ENCODE measurements at places on chromosomes 16 and 17.

GRCh38 chr17:40499551-40500189 lies 1.8 kb downstream of the TNS4 start:
- peaks cover 4% of the 10 kb centered on the region for H3K27me3 ChIP-seq
- H3K4me1 ChIP-seq = no peaks in the 10 kb centered on the region
- H3K27ac ChIP-seq = no peak overlapping the region
- H3K36me3 ChIP-seq = peaks cover 2% of the 10 kb centered on the region

GRCh38 chr17:61404663-61404912 lies 4.9 kb downstream of the TBX2 start:
- no peak for DNase-seq
- no peak overlapping the region for H3K27ac ChIP-seq
- H3K4me1 ChIP-seq = peaks cover 20% of the 10 kb centered on the region
- H3K4me3 ChIP-seq = no peak overlapping the region
- no peaks in the 10 kb centered on the region for H3K36me3 ChIP-seq
- peaks cover 76% of the 10 kb centered on the region for H3K27me3 ChIP-seq

DNA sequence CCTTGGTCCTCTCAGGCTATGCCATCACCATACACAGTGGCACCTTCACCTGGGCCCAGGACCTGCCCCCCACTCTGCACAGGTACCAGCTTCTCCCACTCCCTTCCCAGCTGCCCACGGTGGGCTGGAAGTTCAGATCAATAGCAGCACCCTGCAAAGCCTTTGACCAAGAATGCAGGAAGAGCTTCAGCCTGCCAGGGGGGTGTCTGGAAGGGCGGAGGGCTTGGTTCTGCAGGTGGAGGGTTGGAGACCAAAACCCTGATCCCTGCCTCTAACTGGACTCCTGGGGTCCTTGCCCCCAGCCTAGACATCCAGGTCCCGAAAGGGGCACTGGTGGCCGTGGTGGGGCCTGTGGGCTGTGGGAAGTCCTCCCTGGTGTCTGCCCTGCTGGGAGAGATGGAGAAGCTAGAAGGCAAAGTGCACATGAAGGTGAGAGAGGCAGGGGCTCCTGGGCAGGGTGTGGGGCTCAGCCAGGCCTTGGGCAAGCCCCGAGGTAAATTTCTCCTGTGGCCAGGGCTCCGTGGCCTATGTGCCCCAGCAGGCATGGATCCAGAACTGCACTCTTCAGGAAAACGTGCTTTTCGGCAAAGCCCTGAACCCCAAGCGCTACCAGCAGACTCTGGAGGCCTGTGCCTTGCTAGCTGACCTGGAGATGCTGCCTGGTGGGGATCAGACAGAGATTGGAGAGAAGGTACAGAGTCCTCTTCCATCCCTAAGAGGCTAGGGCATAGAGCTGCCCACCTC lies 34.3 kb downstream of the ABCC3 start:
- no peak overlapping the region for H3K27ac ChIP-seq
- H3K4me3 ChIP-seq = no peak overlapping the region
- DNase-seq = no peak
- H3K36me3 ChIP-seq = no peaks in the 10 kb centered on the region
- H3K27me3 ChIP-seq = peaks cover 5% of the 10 kb centered on the region
- no peaks in the 10 kb centered on the region for H3K4me1 ChIP-seq

- H3K27me3 ChIP-seq = peaks cover 13% of the 10 kb centered on the region
- H3K4me3 ChIP-seq = no peak overlapping the region
- DNase-seq = no peak
- no peaks in the 10 kb centered on the region for H3K36me3 ChIP-seq
- no peak overlapping the region for H3K27ac ChIP-seq
Measured at GRCh38 chr17:74016461-74016860, 187.0 kb upstream of the RPL38 start.

GRCh38 chr16:75304521-75305363 lies 53.3 kb upstream of the BCAR1 start:
- H3K36me3 ChIP-seq = peaks cover 33% of the 10 kb centered on the region
- H3K4me3 ChIP-seq = no peak overlapping the region
- no peak overlapping the region for H3K27ac ChIP-seq
- DNase-seq = no peak

DNA sequence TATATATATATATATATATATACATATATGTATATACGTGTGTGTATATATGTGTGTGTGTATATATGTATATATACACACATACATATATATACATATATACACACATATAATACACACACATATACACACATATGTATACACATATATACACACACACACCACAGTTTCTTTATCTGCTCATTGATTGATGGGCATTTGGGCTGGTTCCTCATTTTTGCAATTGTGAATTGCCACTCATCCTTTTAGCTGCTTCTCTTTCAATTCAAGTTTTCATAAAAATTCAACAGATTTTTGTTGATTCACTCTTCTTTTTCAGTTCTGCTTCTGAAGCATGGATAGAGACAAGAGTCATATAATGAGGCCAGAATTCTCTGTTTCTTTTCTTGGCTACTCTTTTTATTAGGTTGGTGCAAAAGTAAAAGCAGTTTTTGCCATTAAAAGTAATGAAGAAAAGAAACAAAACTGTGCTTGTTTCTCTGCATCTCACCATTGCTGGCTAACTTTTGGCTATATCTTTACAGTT lies 44.5 kb downstream of the SLFN5 start:
- H3K36me3 ChIP-seq = peaks cover 5% of the 10 kb centered on the region
- H3K27me3 ChIP-seq = no peaks in the 10 kb centered on the region

DNA sequence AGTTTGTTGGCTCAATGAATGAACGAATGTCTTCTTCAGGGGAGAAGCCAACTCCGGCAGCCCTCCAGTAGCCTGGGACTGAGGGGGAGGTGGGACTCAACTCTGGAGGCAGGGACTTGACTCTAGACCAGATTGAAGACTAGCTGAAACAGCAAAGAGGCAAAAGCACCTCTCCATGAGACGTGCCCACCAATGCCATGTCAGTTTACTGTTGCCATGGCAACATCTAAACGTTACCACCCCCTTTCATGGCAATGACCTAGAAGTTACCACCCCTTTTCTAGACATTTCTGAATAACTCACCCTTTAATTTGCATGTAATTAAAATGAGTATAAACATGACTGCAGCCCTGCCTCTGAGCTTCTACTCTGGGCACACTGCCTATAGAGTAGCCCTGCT lies 91.8 kb downstream of the ASIC2 start:
- no peak overlapping the region for H3K27ac ChIP-seq
- peaks cover 2% of the 10 kb centered on the region for H3K27me3 ChIP-seq
- no peaks in the 10 kb centered on the region for H3K4me1 ChIP-seq
- no peak overlapping the region for H3K4me3 ChIP-seq
- no peaks in the 10 kb centered on the region for H3K36me3 ChIP-seq

GRCh38 chr17:18108401-18109312 lies at the start of gene MYO15A:
TSS of gene MYO15A (plus strand) at chr17:18108756. CDS start at chr17:18118801, 10,045 bp downstream.
- no peak for DNase-seq
- no peak within 1 kb of the TSS for H3K4me3 ChIP-seq
- peaks cover 1% of the 10 kb centered on the region for H3K4me1 ChIP-seq
- peaks cover 1% of the 10 kb centered on the region for H3K36me3 ChIP-seq

GRCh38 chr17:76682296-76682695 lies 28.5 kb downstream of the MXRA7 start:
- no peak overlapping the region for H3K4me3 ChIP-seq
- H3K36me3 ChIP-seq = peaks cover 3% of the 10 kb centered on the region
- H3K27ac ChIP-seq = peak overlapping the region; percentile 17
- peaks cover 4% of the 10 kb centered on the region for H3K4me1 ChIP-seq
- no peak for DNase-seq

DNA sequence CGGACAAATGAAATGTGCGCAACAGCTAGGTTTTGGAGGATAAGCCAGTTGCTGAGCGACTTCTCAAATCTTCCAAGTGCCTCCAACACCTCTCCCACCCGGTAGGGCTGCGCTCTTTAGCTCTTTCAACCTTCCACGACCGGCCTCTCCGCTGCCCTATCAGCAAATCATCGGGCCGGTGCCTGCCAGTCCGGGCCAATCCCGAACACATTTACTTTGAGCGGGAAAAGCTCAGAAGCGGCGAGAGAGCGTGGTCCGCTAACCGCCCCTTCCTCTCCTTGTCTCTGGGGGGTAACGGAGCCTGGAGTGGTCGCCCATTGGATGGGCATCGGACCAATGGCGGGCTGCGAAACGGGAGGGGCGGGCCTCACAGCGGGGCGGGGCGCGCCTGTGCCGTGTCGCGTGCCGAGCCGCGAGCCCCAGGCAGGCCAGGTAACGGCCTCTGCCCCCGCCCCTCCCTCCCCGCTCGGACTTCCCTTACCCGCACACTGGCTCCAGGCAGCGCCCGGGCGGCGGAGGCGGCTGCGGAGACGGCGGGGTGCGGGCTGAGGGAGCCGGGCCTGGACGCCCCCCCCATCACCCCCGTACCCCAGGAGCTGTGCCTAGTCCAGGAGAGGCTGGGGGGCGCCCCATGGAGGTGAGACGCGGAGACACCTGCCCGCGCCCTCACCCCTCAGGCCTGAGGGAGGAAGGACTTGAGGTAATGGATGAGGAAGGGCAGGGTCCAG lies at the start of gene MEIOC:
Gene MEIOC, plus strand, starts transcription at position 486 of the 728 bp plus-strand sequence. Its CDS starts 146 bp downstream, at position 632.
- no peak within 1 kb of the TSS for H3K27ac ChIP-seq
- H3K4me3 ChIP-seq = peak within 1 kb of the TSS; percentile 54
- peaks cover 2% of the 10 kb centered on the region for H3K36me3 ChIP-seq
- H3K27me3 ChIP-seq = peaks cover 46% of the 10 kb centered on the region
- peaks cover 3% of the 10 kb centered on the region for H3K4me1 ChIP-seq
- peak; percentile 42 for DNase-seq

DNA sequence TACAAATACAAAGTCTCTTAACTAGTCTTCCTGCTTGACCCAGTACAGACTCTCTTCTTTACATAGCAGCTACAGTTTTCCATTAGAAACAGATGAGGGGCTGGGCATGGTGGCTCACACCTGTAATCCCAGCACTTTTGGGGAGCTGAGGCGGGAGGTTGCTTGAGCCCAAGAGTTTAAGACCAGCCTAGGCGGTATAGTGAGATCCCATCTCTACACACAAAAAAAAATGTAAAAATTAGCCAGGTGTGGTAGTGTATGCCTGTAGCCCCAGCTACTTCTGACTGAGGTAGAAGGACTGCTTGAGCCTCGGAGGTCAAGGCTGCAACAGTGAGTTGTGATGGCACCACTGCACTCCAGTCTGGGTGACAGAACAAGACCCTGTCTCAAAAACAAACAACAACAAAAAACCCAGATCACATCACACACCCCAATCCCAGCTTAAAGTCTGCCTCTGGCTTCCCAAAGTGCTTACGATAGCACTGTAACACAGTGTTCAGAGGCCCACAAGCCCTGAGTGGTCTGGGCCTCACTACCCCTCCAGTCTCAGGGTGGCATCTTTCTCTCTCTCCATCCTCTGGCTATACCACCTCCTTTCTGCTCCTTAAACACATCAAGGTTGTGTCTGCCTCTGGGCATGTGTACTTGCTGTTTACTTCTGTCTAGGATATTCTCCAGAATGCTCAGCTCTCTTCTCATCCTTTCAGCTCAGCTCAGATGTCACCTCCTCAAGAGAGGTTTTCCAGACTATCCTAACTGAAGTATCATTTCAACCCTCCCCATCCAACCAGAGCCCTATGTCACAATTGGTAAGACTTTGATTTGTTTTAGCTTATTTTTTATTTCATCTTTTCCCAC lies 4.0 kb downstream of the MMD start:
- H3K4me3 ChIP-seq = peak overlapping the region; percentile 59
- DNase-seq = no peak
- H3K27me3 ChIP-seq = peaks cover 3% of the 10 kb centered on the region
- peaks cover 56% of the 10 kb centered on the region for H3K4me1 ChIP-seq
- H3K27ac ChIP-seq = peak overlapping the region; percentile 70

DNA sequence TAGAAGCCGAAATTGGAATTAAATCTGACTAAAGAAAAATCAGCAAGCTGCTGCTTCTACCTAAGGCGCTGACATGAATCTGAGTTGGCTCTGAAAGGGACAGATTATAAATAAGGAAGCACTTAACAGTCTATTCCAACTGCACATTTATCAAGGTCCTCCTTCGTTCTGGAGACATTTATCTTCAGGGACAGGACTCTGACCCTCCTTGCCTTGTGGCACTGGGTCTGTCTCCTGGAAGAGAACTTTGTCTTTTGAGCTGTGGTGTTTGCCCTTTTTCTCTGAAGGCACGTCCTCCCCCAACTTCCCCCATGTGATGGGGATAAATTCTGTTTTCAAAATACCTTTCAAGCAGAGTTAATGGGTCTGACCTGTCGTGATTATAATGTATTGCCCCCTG lies 47.0 kb upstream of the MARCHF10 start:
- no peak for DNase-seq
- no peak overlapping the region for H3K27ac ChIP-seq
- peaks cover 9% of the 10 kb centered on the region for H3K27me3 ChIP-seq

Data from activated naive CD8-positive, alpha-beta T cell treated with anti-CD3 and anti-CD28 coated beads, Interleukin-2, amount 10 ng/mL, durations not matched to agents 7 days and 5 days (primary cell).